Fibroblast of the aortic adventitia (primary cell): ENCODE measurements at places on chromosomes 6 and 20.

DNA sequence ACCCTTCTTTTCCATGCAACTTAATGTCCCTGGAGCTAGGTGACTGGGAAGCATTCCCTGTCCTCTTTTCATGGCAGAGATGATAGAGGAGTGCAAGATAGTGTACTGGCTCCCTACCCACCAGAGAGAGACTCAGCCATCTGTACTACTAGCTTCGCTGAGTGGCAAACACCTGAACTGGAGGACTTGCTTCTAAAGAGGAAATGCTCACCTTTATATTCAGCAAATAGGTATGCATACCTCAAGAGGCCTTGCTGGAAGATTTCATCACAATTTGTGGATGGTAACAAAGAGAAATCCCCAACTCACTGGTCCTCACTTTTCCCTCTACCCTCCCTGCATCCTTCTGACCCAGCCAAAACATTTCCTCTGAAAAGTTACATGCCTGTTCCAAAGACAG is 124.1 kb downstream of the FOXA2 start:
- DNase-seq, result no peak

DNA sequence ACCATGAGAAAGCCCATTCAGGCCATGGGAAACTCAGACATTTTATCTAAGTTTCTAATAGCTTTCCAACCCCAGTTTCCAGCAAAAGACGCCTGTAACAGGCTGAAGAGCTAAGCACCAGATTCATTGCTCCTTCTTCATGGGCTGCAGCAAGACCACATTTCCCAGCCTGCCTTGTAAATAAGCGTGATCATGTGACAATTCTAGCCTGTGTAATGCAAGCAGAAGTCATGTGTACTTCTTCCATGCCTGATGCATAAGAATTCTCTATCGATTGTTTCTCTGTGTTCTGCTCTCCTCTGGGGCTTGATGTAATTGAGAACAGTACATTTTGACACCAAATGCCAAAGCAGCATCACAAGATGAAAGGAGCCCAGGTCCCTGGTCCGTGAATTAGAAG is 6.8 kb downstream of the PCSK2 start:
- DNase-seq, result no peak

DNA sequence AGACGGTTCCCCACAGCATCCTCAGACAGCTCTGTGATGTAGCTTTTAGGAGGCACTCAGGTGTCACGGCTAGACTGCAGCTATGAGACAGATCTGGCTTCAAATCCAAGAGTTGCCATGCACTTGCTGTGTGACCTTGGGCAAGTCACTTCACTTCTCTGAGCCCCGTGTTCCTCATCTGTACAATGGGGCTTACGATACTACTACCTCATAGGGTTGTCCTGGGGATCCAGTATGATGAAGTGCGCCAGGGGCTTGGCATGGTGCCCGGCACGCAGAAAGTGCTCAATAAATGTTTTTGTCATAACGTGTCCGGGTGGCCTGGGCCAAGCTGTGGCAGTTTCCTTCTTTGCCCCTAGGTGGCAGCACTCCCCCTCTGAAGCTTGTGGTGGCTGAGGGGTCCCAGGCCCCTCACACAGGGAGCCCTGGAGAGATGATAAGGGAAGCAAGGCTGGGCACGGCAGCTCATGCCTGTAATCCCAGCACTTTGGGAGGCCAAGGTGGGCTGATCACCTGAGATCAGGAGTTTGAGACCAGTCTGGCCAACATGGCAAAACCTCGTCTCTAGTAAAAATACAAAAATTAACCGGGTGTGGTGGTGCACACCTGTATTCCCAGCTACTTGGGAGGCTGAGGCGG is 19.1 kb upstream of the CHMP4B start:
- DNase-seq, result peak; percentile 52

DNA sequence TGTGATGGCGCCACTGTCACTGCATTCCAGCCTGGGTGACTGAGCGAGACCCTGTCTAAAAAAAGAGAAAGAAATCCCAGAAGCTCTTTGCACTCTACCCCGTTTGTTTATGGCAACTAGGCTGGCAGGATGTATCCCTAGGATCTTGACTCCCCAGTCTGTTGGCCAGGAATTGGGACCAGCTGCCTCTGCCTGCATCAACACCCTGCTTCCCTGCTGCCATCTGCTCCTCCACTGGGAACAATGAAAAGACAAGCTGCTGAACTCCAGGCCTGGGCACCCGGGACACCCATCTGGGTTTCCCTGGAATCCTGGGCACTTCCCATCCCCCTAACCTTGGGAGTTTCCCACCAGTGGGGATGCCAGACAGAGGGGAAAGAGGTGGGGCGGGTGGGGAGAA is 64.9 kb downstream of the CPNE5 start:
- no peak for DNase-seq

DNA sequence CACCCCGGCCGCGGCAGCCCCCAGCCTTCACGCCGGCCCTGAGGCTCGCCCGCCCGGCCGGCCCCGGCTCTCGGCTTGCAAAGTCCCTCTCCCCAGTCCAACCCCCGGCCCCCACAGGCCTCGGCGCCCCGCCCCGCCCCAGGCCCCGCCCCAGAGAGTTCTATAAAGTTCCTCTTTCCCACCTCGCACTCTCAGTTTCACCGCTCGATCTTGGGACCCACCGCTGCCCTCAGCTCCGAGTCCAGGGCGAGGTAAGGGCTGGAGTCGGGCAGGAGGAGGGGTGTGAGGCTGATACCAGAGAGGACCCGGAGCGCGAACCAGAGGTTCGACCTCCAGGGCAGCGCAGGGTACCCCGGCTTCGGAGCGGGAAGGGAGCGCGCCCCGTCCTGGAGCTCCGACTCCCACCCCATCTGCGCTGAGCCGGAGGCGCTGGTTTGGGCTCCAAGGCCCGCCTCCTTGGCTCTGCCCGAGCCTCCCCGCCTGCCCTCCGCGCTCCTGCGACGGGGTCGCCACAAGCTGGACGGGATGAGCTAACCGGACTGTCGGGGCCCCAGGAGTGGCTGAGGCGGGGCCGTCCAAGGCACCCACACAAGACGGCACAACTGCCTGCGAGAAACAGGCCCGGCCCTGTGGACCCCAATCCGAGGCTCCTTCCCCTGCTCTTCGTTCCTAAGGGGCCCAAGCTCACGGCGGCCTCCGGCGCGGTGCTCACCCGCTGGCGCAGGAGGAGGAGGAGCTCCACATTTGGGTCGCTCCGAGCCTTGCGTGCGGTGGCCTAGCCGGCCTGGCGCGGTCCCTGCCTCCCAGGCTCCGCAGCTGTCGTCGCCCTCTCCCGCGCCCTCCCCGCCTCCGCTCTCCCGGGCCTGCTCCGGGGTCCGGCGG is at the start of gene IRF4:
TSS of gene IRF4 (plus strand) at position 194 of the 882 bp plus-strand sequence. CDS start 1,401 bp downstream, outside the sequence.
- DNase-seq, result no peak

DNA sequence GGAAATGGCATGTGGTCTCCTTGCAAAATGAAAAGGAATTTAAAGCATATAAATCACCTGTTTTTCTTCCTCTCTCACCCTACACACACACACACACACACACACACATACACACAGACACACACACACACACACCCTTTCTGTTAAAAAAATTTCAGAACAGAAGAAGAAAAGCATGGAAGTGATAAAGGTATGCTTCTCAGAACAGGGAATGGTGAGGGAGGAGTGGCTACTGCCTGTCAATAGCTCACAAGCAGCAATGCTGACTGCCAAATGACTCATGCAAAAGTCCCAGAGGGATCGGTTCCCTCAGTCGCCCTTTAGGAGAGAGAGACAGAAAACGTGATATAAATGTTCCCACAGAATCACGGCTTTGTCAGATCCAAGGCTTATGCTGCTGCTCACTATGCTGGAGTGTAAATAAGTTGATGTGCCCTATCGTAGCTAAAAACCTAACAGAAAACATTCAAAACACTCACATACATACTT is 102.6 kb downstream of the IBTK start:
- DNase-seq, result peak; percentile 79

GRCh38 chr6:5412663-5413062 is 151.3 kb downstream of the FARS2 start:
- DNase-seq, result no peak
